Smooth muscle cell of bladder (primary cell): ENCODE measurements at places on chromosomes 1 and 21. TPM values are rescaled to one million over a fixed set of nuclear protein-coding genes. Genes with fewer than 3 reads are reported as not detected.

Gene NPHS2
- total RNA-seq = not detected in 2 replicates

Gene OR14K1
- not detected in 2 replicates for total RNA-seq

Gene OR2M3
- total RNA-seq = not detected in 2 replicates

Gene RXRG
- total RNA-seq = 0.09 TPM in 1 of 2 replicates, not detected in the other

Gene IFI44
- 4.8 and 8.0 TPM in 2 replicates for total RNA-seq

Gene AXDND1
- total RNA-seq = 0.14 and 0.28 TPM in 2 replicates

Gene ATP1B1
- 5.0 and 8.3 TPM in 2 replicates for total RNA-seq

Gene ALPL
- 1.1 and 1.5 TPM in 2 replicates for total RNA-seq

Gene C1orf56
- 0.85 and 2.2 TPM in 2 replicates for total RNA-seq

Gene KCND3
- total RNA-seq = 0.57 and 0.92 TPM in 2 replicates

Gene TIE1
- total RNA-seq = 0.14 and 1.2 TPM in 2 replicates

Gene PROX1
- under 0.01 TPM in 2 replicates for total RNA-seq

Gene RXFP4
- not detected in 2 replicates for total RNA-seq

Gene LYPD8
- total RNA-seq = 0.14 TPM in 1 of 2 replicates, not detected in the other

Gene PGLYRP4
- total RNA-seq = not detected in 2 replicates

Gene ZFP69
- total RNA-seq = 2.5 and 2.8 TPM in 2 replicates

Gene CLDN17
- total RNA-seq = not detected in 2 replicates

Gene KPRP
- total RNA-seq = not detected in 2 replicates

Gene NBPF4
- total RNA-seq = not detected in 2 replicates

Gene INAVA
- under 0.01 and 0.18 TPM in 2 replicates for total RNA-seq

Gene ANKRD45
- total RNA-seq = 0.14 TPM in 1 of 2 replicates, not detected in the other

Gene LIN28A
- not detected in 2 replicates for total RNA-seq

Gene CFHR5
- total RNA-seq = not detected in 2 replicates

Gene NCAM2
- 1.8 and 9.6 TPM in 2 replicates for total RNA-seq

Gene PCP4L1
- not detected in 2 replicates for total RNA-seq

Gene USH2A
- total RNA-seq = under 0.01 TPM in 2 replicates

Gene TMEM54
- 29.4 and 42.3 TPM in 2 replicates for total RNA-seq

Gene TMEM50A
- total RNA-seq = 109 and 166 TPM in 2 replicates
